T-helper 2 cell (primary cell): ENCODE measurements at places on chromosomes 3 and 15.

GRCh38 chr3:150344079-150344759, 63.9 kb upstream of the TSC22D2 start:
- DNase-seq, result no peak

DNA sequence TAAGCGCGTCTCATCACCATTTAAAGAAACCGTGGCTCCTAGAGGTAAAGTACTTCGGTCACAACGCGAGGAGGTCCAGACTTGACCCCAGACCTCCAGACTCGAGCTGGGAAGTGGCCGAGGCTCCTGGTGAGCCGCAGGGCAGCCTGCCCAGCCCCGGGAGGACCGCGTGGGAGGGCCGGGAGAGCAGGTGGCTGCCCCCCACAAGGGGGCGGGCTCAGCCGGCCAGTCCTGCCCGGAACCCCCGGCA, at the start of gene SLC27A2:
Gene SLC27A2 (plus strand): TSS at position 228 of the 250 bp plus-strand sequence. CDS start 232 bp downstream, outside the sequence.
- DNase-seq, result no peak

GRCh38 chr3:64368257-64369020, 143.2 kb upstream of the PRICKLE2 start:
- DNase-seq, result no peak

DNA sequence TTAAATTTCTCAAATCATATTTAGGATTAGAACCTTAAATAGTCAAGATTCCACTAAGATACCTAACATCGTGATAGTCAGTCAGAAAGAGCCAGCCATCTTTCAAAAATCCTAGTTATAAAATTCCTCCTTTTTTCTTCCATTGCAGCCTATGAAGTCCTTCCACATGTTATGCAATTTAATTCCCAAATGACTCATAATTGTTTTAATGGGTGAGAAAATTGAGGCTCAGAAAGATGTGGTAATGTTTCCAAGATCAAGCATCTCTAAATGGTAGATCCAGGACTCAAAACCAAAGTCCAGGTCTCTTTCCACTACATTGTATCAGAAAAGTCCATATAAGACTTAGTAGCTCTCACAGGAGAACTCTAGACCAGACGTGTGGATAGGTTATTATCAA, 9.5 kb downstream of the CFAP44 start:
- no peak for DNase-seq

DNA sequence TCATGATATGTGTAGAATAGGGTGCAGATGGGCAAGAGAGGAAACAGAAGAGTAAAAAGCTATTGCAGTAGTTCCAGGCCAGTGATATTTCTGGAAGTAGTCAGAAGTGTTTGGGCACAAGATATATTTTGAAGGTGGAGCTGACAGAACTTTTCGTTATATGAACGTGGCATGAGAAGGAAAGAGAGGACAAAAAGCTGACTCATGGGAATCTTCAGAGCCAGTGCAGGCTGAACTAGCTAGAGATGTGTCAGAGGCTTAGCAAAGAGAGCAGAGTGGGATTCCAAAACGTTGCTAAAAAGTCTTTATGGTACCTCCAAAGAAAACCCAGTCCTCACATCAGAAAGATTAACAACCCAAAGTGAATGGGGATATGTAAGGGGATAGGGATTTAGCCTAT, 28.7 kb downstream of the TRIM69 start:
- DNase-seq, result no peak

DNA sequence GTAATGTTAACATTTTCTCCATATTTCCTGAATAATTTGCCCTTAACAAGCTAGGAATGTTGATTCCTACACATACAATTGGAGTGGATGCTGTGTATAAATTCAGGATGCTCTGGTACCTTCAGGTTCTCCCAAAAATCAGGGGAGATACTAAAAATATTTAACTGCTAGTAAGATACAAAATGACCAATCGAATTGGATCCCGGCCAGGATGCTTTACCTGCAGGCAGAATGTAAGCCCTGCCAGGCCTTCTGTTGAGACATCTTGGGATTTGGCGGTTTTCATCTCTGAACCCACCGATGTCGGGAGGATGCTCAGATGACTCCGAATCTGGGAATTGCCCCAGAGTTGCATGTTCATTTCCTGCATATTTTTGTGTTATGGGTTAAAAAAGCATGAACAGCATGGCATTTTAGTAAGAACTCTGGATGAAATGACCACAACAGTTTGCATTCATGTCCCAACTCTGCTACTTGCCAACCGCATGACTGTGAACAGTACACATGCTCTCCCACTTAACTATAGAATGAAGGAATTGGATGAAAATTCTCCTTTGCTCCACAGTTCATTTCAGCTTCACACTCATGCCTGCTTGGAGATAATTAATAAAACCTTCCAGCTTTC, 241.4 kb upstream of the TBL1XR1 start:
- no peak for DNase-seq

- DNase-seq, result no peak
Measured at GRCh38 chr15:39886418-39886817, 33.6 kb downstream of the GPR176 start.

GRCh38 chr15:68612979-68613740, 34.4 kb downstream of the CORO2B start:
- no peak for DNase-seq

DNA sequence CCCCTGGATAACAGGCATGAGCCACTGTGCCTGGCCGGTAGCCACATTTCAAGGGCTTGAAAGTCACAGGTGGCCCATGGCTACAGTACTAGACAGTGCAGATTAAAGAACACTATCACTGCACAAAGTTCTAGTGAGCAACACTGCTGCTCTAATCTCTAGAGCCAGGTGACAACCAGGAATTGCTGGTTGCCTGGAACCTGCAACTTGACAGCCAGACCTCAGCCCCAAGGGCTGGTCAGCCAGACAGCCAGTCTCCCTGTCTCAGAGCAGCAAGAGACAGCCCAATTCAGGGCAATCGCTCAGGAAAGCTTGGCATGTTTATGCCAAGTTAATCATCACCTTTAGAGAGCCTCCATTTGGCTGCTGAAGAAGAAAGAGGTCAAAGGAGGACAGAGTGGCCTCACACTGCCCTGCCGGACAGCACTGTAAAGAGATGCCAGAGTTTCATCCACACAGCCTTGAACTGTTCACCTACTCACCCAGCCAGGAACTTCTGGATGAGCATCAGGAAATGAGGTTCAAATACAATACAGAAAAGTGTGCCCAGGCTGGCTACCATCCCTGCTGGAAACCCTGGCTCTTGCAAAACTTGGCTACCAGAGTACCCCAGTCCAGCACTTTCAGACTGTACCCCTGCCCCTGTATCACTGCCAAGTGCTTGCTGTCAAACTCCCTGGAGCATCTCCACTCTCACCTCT, 6.0 kb downstream of the CCDC12 start:
- DNase-seq, result no peak

DNA sequence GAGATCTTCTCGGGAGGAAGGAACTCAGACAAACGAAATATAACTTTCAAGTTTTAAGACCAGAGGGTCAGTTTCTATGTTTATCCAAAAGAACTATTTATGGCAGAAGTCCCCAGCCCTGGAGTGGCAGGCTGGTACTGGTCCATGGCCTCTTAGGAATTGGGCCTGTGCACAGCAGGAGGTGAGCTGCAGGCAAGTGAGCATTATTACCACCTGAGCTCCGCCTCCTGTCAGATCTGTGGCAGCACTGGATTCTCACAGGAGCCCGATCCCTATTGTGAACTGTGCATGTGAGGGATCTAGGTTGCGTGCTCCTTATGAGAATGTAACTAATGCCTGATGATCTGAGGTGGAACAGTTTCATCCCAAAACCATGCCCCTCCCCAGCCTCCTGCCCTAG, 14.3 kb upstream of the HPS3 start:
- DNase-seq, result no peak

GRCh38 chr3:16260046-16260445, 4.7 kb downstream of the DPH3 start:
- DNase-seq, result no peak

DNA sequence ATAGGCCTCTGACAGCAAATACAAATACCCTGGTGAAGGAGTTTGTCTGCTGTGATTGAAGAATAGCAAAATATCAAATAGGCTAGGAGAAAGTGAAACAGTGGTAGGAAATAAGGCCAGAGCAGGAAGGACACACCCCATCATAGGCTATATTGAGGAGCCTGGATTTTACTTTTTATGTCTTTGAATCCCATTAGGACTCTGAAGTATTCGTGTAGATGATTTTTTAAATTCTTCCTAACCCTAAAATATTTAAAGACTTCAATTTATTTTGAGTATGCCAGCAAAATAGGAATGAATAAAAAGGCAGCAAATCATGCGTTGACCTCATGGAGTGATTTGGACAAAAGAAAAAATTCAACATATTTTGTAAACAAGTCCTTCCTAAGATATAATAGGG, 562.8 kb downstream of the NAALADL2 start:
- DNase-seq, result no peak

DNA sequence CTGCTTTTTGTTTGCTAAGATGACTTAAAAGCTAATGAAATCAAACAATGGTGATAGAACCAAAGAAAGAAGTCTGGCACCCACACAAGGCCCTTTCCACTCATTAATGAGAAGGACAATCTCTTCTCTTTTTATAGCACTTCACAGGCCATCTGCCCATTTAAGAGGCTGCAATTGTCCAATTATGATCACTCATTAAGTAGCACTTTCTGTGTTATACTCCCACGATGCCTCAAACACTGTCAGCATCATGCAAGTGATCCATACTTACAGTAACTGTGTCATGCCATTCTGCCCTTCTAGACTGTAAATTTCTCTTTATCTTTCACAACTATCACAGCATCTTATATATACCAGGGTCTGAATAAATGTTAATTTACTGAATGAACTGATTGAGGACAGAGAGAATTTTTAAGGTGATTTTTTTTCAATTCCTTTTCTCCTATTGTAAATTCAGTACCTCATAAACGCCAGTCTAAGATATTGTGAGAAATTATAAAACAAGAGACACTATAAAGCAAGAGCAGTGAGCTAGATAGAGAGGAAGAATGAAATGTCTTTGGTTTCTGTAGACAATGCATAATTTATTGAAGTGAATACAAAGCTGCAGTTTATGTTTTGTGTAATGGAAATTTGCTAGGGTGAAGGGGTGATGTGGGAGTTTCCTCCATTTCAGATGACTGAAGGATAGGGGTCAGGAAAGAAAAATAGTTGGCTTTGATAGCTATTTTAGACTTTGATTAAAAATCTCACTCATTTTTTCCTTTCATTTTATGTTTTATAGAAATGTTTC, 17.3 kb downstream of the CD200 start:
- no peak for DNase-seq

- DNase-seq, result no peak
Measured at GRCh38 chr3:69959581-69959980, 40.0 kb upstream of the SAMMSON start.

DNA sequence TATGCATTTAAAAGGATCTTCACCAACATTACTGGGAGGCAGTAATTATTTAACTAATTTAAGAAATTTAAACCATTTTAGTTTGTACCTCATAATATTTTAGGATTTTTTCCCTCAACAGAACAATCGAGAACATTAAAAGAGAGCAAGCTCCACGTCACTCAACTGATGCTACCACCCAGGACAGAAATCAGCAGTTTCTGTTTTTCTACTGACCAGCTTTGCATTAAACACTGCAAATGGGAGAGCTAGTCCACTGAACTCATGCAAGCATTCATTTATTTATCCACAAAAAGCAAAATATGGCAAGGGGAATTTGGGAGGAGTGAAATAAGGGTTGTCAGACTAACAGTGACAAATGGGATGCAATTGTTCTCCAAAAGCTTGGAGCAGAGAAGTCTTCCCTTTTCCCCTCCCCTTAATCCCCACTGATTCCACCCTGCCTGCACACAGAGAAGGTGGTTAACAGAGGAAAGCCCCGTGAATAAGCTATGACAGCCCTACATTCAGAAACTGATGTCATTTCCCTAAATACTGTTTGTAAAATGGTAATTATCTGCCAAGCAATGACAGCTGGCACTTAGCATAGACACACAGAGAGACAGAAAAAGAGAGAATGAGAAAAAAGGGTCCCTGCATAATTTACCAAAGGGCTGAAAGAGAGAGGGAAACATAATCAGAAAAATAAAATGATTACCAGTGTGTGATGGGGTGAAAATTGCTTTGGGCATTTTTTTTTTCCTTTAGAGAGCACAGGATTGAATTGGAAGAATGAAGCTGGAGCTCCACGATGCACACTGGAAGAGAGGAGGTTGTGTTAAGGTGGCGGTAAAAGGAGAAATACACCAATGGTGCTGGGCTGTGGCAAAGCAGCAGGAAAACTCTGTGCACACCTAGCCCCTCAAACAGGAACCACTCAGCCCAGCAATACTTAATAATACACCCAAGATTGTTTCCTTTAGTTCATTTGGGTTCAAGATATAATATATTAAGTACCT, 777.4 kb downstream of the TUSC7 start:
- no peak for DNase-seq

DNA sequence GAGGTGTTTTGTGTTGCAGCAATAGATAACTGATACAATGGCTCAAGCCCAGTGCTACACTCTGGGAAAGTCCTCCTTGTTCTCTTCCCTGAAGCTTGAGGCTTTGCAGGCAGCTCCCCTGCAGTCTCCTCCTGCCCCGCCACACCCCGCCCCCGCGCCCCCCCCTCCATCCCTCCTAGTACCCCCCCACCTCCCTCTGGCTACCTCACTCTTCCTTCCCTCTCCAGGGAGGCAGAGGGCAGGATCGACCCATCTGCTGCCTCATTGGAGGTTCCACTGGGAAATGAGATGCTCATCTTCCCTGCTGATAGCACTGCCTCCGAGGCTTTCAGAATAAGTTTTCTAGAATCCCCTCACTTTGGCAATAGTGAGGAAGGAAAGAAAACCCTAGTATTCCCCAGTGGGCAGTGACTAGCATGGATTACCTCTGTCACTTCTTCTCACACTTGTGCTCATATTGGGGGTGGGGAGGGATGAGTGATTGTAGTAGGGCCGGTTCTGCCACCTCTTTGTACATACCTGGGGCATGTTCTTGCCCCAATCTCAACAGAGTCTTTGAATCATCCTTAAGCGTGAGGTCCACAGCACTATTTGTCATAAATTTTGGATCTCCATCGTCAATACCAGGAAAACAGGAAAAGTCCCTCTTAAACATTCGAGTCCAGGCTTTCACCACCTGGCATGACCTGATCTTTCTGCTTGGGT, 16.3 kb upstream of the RAB7A start:
- DNase-seq, result no peak

DNA sequence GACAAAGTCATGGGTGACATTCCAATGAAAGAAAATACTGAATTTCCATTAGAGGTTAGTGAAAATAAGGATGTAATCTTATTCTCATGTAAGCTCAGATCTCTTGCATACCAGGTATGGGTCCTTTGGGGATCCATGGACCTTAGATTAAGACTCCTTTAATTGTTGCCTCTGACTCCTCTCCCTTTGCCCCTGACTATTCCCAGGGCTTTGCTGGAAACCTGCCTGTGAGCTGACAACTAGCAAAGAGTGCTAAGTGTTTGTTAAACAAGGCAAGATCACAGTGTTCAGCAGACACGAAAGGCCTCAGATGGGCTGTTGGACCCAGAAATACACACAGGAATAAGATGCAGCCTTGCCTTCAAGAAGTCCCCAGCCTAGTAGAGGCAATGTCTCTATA, 32.1 kb downstream of the ACKR2 start:
- no peak for DNase-seq

DNA sequence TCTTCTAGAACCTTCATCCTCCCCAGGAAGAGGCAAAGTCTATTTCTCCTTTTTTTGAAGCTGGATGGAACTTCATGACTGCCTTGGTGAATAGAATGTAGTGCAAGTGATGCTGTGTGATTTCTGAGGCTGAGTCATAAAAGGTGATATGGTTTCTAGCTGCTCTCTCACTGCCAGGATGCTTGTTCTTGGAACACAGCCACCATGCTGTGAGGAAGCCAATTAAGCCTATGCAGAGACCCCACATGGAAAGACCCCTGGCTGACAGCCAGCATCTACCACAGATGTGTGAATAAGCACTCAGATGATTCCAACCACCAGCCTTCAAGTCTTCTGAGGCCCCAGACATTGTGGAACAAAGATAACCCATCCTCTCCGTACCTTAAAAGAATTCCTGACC, 57.0 kb downstream of the ISL2 start:
- DNase-seq, result no peak

GRCh38 chr15:49620199-49620598, 419 bp downstream of the FAM227B start:
- DNase-seq, result no peak
